ENCODE measurements at places on chromosomes 1 and 21.

DNA sequence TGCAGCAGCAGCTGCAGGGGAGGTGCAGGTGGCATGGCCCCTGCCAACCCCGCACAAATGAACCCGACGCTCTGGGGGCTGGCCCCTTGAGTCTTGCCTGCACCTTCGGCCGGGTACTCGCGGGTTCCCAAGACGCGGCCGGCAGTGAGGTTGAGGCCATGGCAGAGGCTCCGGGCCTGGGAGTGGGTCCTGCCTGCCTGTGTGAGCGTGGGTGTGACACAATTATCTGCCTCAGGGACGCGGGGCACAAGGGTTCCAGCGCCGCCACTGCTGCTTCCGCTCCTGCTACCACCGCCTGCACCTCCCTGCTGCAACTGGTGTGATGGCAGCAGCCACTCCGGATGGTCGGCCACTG is 20.9 kb upstream of the TGFB2 start:
- no peak for DNase-seq

DNA sequence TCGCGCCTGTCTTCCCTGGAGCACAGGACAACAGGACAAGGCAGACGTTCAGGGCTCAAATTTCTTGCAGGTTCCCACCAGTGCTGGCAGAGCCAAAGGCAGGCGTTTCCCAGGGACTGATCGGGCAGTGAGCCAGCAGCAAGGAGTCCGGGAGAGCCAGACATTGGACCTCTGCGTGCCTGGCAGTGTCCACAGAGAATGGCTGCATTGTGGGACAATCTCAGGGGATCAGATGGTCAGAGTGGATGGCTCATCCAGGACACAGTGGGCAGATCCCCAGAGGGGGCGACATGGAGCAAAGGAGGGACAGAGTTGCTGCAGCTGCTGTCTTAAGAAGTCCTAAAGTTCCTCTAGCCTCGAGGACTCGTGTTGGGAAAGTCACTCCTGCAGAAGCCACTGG is 4.6 kb downstream of the TMEM63A start:
- DNase-seq, result no peak

GRCh38 chr21:38917043-38917774 is 111.5 kb downstream of the ETS2 start:
- DNase-seq, result peak; percentile 79

- peak; percentile 33 for DNase-seq
Measured at GRCh38 chr1:20574686-20575540, 14.0 kb upstream of the CDA start.

DNA sequence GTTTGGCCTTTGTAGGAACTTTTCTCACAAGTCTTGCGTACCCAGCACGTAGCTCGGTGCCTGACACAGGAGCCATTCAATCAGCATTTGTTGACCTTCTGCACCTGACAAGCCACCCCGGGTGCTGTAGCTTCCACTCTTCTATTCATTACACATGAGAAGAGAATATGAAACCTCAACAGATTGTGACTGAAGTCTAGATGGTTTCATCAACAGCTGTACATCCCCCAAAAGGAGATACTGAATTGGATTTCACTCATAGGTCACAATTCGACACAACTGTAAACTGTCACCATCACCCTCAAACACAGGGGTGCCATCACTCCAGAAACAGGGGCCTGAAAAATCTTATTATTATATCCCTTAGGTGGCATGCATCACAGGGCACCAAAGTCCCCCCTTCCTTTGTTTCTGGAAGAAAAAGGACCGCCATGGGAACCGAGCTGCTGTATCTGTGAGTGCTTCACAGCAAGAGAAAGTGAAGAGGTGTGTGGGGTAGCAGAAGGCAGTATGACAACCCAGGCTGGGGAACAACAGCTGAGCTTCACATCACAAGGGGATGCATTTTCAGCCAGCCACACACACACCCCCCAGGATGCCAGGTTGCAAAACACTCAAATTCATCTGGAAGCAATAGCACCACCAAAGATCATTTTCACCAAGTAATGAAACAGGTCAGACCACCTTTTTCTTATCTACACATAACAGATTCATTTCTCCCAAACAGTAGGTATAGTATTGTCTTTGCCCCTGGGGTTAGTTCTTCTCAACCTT is 225.7 kb downstream of the TOMM20 start:
- no peak for DNase-seq

GRCh38 chr1:161954050-161954449 is 69.6 kb downstream of the OLFML2B start:
- DNase-seq, result no peak

DNA sequence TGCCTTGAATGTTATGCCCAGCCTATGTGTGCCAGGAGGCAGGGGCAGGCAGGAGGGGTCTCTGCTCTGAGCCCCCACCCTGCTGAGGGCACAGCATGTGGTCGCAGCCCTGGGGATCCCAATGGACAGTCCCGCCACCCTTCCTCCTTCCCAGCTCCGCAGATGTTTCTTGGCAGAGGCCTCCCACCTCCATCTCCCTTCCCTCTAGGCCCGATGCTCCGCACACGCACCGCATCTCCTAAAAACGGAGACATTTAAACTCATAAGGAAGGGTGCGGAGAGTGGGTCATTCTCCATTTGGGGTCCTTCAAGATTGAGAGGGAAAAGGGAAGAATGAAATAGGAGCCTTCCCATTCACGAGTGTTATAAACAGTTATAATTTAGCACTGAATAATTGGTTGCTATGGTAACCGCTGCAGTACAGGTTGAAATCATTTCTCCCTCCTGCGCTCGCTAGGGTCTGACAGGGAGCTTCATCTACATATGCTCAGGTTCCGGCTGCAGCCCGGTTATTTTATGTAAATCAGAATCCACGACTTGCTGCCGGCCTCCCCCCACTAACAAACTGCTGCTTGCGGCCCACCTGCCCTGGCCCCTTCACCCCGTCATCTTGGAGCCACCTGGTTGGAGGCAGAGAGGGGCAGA is 16.0 kb downstream of the CHD5 start:
- no peak for DNase-seq

DNA sequence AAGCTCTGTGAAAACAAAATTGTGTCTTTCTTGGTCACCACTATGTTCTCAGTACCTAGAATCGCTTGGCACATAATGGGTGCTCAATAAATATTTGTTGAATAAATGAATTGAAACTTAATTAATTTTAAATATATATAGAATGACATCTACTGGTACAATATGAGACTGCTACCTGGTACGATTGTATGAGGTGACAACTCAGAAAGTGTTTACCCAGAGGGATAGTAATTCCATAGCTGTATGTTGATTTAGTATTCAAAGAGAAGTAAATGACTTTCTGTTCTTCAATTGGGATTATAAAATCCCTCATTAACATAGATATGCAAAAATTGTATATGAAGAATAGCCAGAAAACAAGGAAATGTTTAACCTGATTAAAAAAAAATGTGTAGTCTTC is 128.7 kb downstream of the RPS6KC1 start:
- no peak for DNase-seq

DNA sequence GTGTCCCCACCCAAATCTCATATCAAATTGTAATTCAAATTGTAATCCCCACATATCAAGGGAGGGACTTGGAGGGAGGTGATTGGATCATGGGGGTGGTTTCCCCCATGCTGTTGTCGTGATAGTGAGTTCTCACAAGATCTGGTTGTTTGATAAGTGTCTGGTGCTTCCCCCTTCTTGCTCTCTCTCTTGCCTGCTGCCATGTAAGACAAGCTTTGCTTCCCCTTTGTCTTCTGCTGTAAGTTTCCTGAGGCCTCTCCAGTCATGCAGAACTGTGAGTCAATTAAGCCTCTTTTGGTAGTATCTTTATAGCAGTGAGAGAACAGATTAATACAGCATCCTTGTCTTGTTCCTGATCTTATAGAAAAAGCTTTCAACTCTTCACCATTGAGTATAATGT is 6.5 kb upstream of the LRRC39 start:
- no peak for DNase-seq
